ENCODE measurements at places on chromosomes 7 and 10. TPM values are rescaled to one million over a fixed set of nuclear protein-coding genes. Genes with fewer than 3 reads are reported as not detected.

Gene RSPH10B2
- 0.52 TPM for total RNA-seq

DNA sequence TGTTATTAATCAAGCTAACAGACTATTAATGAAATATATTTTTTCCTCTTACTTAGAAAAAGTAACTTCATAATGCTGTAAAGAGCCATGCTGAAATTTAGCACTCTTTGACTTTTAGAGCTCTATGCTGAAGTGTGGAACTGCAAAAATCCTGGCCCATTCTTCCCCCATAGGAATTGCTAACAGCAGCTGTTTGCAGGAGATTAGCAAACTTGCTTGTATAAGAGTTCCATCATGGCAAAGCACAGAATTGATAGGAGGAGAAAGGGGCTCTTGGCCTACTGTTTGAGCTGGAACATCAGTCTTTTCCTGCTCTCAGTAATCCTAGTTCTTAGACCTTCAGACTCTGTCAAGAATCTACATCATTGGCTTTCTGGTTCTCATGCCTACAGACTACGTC is 18.3 kb upstream of the GNAT3 start:
- no peak for DNase-seq

Gene TPK1
- total RNA-seq, result 1.8 TPM

DNA sequence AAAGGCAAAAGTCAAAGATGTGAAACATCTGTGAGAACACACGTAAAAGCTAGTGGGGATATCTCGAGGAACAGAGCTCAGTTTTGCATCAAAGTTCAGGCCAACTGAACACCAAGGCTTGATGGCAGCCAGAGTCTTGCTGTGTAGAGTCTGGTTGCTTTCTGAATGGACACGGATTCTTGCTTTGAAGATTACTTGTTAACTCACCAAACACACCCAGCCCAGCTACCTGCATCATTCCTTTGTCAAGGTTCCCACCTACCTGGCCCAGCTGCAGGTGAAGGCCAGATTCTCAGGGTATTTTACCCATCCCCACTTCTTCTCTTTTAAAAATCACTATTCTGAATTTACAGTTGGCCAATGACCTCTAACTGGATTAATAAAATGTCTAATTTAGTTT is 174.4 kb upstream of the PHYHIPL start:
- DNase-seq, result no peak

Gene TMEM176A
- 0.90 TPM for total RNA-seq

Gene LRRC18
- not detected for total RNA-seq

DNA sequence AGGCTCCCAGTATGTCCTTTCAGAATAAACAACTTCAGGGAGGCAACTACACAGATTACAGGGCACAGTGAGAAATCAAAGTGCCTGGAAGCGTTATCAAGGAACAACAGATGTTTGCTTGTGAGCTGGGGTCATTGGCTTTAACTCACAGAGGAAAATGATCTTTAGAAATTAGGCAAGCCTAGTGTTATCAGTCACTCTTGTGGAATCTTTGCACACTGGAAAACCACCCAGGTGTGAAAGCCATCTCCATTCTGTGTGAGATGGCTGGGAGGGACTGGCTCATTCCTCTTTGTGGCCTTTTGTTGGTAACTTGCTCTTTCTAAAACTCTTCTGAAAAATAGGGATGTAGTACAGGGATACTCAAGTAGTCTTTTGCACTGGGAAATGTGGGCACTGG is 716.0 kb downstream of the XPNPEP1 start:
- DNase-seq, result no peak

Gene HHEX
- 1.5 TPM for total RNA-seq

DNA sequence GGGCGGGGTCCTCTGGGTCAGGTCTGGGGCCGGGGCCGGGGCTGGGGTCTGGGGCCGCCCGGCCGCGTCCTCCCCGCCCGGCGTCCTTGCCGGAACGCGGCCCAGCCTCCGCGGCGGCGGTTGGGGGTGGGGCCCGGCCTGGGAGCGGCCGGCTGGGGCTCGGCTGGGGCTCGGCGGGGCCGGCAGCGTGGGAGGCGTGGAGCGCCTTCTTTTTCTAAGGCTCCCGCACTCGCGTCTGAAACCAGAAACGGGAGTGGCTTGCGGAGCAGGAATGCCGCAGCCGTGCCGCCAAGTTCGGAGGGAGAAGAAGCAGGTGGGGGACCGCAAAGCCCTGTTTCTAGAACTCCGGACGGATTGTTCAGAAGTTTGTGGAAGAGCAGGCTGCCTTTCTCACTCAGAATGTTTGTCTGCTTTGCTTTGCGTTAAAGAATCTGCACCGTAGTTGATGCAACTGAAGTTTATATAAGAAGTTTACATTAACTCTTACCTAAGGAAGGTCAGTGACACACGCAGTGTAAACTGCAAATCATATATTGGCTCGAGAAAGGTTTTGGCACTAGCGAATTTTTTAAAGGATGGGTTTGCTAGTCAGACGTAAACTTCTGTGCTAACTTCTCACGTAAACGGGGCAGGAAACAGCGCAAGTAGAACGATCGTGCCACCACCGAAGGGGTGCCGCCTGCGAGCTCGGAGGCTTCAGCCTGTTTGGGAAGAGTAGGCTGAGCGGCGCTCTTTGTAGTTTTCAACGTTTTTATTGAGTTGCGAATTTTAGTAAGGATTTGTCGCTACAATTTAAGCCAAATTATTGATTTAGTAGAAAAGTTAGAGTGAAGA is 729 bp downstream of the DNAJB6 start:
- no peak for DNase-seq

DNA sequence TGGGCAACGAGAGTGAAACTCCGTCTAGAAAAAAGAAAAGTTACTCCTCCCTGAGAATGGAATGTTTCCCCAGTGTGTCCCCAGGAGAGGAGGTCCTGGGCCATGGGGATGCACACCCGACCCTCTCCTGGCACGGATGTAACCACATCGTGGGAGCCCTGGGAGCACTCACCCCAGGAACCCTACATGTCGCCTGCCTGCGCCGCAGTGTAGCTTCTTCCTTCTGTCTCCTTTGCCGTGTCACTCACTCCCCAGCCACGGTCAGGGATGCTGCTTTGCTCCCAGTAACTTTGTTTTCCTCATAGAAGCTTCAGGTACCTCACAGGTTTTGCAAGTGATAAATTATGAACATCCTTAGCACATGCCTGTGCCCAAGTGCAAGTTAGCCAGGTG is 82.0 kb downstream of the EZH2 start:
- no peak for DNase-seq

Gene EXOC4
- 67.3 TPM for total RNA-seq

DNA sequence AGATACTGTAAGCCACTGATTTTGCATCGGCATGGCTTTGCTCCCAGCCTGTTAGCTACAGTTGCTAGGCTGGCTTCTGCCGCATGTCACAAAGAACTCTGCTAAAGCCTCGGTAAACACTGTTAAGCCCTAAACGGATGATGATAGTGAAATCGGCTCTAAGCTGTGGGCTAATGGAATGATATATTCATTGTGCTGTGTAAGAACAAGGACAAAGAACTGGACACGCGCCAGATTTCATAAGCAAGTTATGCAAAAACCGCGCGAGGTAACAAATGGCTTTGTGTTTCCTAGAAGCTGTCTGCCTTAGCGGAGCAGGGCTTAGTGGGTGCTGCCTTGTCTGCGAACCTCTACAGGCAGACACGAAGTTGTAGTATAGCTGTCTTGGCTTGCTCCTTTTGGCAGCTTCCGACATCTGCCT is 331.3 kb upstream of the COBL start:
- DNase-seq, result no peak

- DNase-seq, result no peak
Observed at GRCh38 chr10:128373071-128373749, 247.0 kb upstream of the MKI67 start.

DNA sequence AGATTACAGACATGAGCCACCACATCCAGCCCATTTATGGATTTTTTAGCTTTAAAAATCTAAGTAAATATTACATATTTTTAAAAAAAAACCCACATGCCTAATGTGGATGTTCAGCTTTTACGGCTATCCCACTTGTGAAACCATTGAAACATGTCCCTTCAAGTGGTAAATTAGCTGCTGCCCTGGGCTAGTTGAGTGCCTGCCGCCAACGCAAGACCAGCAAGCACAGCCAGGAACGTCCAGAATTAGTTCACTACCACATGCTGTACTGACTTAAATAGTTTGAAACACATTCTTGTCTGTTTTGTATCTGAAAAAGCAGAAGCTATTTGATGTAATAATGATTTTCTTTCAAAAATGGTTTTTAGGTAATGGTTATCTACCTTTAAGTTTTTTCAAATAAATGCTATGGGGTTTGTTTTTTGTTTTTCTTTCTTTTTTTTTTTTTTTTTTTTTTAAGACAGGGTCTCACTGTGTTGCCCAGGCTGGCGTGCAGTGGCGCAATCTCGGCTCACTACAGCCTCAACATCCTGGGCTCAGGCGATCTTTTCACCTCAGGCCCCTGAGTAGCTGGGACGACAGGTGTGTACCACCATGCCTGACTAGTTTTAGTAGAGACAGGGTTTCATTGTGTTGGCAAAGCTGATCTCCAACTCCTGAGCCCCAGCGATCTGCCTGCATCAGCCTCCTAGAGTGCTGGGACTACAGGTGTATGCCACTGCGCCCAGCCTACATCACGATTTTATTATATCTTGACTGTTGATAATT is 57.0 kb downstream of the KLRG2 start:
- DNase-seq, result no peak

Gene ST8SIA6
- total RNA-seq, result 1.1 TPM

GRCh38 chr7:85525676-85526075 is 338.8 kb upstream of the SEMA3D start:
- no peak for DNase-seq

Gene UPK3BL2
- total RNA-seq, result 12.4 TPM

- DNase-seq, result no peak
Observed at GRCh38 chr7:23930312-23930711, 220.3 kb downstream of the STK31 start.

DNA sequence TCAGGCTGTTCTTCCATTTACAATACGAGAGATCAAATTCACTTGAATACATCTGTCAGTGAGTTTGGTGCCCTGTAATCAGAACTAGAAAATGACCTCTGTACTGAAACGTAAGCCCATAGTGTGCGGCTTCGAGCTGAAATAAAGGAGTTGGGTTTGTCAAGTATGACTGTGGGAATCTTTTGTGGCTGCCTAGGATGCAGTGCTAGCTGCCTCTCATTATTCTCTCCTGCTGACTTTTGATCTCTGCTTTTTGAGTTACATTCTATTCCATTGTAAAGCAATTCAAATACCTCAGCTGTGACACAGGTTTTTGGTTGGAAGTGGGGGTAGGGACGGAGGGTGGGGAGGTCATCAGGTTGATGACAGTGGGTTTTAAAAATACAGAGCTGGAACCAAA is 40.4 kb downstream of the ICA1 start:
- no peak for DNase-seq

- no peak for DNase-seq
Observed at GRCh38 chr7:106101726-106102125, 10.4 kb downstream of the SYPL1 start.

DNA sequence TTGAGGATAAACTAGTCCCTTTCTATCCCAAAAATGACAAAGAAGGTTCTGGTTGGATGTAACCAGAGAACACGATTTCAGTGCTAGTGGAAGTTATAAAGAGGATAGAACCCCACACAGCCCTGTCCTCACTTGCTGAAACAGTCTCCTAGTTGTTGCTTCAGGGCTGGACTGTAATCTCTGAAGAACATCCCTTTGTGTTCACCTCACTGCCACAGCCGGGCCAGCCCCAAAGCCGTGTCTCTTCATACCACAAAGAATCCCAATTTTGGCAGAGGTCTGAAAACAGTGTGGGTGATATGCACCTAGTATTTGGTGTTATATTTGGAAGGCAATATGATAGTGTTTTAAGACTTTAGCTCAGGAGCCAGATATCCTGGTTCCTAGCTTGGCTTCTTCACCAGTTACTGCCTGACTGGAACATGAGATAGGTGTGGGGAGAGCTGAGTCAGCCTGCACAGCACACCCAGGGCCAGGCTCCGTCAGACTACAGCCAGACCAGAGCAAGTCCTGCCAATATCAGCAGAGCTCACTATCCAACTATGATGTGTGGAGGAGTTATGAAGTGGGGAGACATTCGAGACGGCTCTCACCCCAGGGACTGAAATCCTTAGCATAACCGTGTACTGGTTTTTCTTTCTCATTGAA is 21.2 kb downstream of the CYP3A4 start:
- no peak for DNase-seq

DNA sequence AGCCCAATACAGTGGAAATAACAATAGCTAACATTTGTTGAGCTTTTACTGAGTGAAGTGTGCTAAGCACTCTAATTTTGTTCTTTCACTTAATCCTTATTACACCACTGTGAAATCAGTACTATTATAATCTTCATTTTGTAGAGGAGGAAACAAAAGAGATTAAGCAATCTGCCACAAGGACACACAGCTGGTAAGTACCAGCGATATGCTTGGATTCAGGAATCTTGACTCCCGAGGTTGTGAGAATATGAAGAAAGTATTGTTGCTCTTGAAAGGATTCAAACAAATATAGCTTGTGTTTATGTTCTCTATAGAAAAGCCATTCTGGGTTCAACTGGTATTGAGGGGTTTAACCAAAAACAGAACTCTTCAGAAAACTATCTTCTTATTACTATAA is 93.7 kb upstream of the HECTD2 start:
- no peak for DNase-seq

DNA sequence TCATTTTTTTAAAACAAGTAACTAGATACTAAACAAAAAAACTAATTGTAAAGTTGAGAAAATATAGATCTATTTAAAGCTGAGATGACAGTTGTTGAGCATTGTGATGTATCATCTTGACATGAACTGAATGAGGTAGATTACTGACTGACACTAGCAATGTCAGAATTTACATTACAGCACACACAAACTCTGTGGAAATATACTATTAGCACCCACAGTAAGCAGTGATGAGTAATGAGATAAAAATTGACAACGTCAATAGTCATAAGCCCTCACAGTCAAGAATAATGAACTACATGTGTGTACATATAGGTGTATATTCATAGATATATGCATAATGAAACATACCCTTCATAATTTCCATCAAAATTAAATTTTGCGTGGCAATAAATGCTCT is 368.4 kb downstream of the TFEC start:
- DNase-seq, result no peak

Gene SLC16A12
- 2.0 TPM for total RNA-seq

DNA sequence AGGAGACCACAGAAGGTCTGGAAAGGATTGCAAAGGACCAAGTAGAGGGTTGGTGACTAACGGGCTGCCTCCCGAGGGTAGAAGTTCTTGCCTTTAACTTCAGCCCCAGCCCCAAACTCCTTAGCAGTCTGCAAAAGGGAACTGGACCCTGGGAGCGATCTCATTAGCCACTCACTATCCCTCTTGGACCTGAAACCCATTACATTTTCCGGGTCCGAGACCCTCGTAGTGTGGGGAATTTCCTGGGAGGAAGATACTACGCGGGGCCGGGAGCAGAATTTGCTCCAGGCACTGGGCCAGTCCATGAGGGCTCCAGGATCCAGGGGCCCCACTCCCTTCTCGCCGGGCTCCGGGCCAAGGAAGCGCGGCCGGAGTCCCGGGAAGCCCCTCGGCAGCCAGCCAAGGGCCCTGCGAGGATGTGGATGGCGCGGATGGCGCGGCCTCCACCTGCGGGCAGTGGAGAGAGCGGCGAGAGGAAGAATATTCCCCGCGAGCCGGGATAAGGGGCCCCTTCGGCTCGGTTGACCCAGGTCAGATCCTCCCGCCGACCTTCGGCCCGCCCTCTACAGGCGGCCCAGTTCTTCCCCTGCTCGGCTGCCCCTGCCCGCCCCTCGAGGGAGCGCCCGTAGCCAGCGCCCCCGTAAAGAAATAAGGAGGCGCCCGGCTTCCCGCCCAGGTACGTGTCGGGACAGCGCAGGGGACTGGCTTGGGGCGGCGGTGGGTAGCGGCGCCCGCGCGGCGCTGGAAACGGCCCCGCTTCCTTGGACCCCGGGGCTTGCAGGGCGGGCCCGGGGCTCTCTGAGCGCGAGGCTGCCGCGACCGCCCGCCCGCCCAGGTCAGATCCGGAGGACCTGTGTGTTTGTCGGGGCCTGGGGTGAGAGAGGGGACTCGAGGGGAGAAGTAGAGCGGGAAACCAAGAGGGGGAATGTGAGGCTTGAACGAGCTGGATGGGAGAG is at the start of gene MYO3A:
MYO3A (plus strand) TSS at position 577 of the 956 bp plus-strand sequence. CDS start 17,882 bp downstream, outside the sequence.
- no peak for DNase-seq

Data from H1 (cell line).